RPMI8226 (cell line): ENCODE measurements at places on chromosomes 12 and 14.

GRCh38 chr12:68260153-68260552 lies 6.7 kb upstream of the IL22 start:
- DNase-seq = no peak

DNA sequence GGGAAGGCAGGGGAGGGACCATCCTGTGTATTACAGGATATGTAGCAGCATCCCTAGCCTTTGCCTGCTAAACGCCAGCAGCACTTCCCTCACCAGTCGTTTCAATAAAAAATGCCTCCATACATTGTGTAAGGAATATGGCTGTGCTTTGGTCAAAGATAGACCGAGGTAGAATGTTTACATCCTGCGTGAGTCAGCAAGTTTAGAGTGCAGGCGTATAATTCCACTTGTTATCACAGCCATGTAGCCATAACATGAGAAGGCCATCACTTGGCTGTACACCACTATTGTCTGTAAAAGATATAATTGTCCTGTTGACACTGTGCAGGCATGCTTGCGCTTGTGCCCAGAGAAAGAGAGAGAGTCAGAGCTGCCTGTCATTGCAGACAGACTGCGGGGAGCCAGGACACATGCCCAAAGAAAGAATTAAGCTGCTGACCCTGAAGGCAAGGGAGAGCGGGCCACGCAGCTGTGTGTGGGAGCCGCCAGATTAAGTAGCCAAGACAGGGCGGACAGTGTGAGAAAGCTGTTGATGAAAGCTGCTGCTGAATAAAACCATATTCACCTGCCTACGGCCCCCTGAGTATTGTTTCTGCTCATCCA lies 68.4 kb downstream of the CRACR2A start:
- no peak for DNase-seq

GRCh38 chr14:103491691-103492090 lies 30.9 kb downstream of the CKB start:
- DNase-seq = no peak

DNA sequence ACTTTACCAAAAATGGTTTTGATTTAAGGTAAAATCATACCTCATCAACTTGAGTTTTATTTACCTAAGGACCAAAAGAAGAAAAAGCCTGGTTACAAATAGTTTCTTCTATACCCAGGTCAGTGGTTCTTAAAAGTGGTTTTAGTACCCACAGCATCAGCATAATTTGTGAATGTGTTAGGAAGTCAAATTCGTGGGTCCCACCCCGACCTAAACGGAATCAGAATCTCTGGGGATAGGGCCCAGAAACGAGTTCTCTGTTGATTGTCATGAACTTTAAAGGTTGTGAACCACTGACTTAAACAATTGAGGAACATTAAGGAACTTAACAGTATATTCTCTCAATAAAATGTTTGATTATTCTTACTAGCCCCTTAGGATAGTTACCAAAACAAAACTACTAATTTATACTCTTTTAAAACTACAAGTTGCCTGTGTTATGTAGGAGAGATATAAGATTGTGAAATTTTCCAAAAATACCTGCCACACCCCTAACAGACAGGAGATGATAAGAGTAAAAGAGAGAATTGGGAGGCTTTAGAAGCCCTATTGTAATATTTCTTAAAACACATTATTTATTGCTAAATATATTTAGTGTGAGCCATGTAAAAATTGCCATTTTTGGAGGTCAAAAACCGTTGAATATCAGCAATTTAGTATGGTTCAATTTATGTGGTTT lies 669 bp upstream of the SLC25A21 start:
- DNase-seq = no peak

GRCh38 chr12:21025656-21026055 lies 105.3 kb upstream of the SLCO1B1 start:
- DNase-seq = no peak

- peak; percentile 35 for DNase-seq
These were observed 598 bp downstream of the UBE2N start for GRCh38 chr12:93441081-93441616.

GRCh38 chr12:85575120-85576096 lies 260.8 kb downstream of the RASSF9 start:
- peak; percentile 44 for DNase-seq

DNA sequence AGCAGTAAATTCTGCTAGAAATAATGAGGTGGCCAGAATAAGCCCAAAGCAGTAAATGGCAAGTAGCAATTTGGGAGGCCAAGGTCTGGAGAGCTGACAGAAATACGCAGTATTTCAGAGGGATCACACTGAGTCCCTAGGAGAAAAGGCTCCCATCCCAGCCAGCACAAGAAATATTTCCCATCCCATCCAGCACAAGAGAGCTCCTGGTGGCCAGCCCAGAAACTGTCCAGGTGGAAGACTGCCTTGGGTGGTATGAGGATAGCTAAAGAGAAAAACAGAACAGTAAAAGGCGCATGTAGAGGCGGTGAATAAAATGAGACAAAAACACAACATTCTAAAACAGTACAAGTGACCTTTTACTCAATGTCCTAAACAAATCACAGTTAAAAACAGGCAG lies 120.7 kb downstream of the HECTD4 start:
- DNase-seq = no peak
